ENCODE measurements at places on chromosomes 12 and 14.

DNA sequence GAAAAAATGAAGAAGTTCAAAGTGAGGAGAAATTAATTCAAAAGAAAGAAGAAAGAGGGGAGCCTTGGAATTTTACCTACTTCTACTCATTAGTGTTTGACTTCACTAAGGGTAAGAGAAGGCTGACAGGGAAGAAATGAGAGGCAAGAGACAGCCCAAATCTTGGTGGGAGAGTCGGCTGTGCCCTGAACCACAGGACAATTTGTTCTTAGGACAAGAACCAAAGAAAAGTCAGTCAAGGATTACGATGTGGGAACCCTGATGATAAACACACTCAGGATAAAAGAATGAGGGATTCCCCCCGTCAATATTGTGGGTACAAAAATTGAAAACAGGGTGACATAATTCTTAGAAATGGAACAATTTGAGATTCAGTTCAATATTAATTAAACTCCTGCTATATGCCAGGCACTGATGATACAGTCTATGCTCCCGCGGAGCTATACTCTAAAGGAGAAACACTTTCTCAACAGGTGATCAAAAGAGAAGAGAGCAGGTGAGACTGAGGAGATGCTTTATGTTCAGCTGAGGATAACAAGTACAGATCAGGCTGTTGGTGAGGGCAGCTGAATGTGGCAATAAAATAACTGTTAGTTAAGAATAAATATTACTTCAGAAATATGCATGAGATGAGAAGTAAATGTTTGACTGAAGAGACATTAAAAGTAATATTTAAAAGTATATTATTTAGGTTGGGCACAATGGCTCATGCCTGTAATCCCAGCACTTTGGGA, 175.4 kb downstream of the SLC25A21 start:
- no peak for DNase-seq

DNA sequence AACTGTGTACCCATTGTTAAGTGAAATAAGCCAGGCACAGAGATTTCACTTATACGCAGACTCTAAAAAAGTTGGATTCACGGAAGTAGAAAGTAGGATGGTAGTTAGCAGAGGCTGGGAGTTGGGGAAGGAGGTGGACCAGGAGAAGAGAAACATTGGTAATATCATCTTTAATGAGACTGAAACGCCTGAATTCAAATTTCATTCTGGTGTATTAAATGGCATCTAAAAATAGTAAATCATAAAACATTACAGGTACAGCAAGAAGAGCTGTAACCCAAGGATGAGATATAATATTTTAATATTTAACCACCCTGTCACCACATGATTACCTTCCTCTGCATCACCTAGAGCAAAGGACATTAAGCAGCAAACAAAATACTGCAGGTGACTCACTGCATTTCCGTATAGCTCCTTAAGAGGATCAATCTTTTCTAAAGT, 99.4 kb downstream of the EPS8 start:
- no peak for DNase-seq

DNA sequence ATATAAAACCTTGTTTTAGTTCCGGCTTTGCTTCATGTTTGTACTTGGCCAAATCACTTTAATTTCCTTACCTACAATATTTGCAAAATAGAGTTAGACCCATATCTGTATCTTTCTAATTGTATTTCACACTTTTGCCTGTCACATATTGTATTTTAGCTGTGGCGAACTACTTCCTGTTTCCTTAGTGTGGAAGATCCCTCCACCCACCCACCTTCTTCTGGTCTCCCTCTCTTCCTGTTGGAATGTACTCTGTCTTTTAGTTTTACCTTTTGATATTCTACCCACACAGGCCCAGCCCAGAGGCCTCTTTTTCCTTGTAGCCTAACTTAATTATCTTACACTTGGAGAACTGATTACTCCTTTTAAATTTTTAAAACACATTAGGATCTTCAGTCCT, 78.2 kb downstream of the SCN8A start:
- no peak for DNase-seq

- DNase-seq = no peak
These were observed 19.2 kb upstream of the CORO1C start for GRCh38 chr12:108750526-108750925.

GRCh38 chr12:25553098-25553497, at the start of gene LMNTD1:
TSS of gene LMNTD1 (minus strand) at chr12:25553283. CDS start at chr12:25552959, 324 bp downstream.
- no peak for DNase-seq
